Lung microvascular endothelial cell (primary cell): ENCODE measurements at places on chromosomes 7 and 10.
A peak's percentile ranks its signal among the peaks of the same experiment; 100 is the strongest.

DNA sequence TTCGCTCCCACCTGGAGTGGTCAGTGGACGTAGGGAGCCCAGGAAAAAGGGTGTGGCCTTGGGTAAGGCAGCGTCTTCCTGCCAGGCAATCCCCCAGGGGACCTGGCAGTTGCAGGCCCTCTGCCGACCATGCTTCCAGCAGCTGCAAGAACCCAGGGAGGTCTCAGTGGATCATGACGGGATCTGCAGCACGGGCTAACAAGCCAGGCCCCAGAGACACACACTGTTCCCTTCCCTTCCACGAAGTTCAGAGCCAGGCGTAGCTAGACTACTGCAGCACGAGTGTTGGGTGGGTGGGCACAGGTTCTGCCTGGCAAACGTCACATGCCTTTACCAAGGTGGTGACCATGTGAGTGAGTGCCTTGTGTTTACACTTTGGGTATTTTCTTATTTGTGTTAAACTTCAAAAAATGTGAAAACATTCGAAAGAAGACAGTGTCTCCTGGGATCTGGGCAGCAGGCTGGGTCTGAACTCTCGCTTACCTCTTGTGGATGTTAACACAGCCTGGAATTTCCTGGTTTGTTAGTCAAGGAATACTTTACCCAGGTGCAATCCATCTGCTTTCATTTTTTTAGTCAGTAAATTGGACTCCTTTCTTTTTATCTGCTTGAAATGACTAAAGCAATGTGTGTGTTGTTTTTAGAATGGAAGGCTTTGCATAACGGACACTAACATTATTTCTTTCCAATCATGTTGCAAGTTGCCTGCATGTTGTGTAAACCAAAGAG, 48.2 kb upstream of the VIPR2 start:
- DNase-seq, result no peak

- DNase-seq, result no peak
Observed at GRCh38 chr10:61705022-61705613, 42.4 kb downstream of the CABCOCO1 start.

GRCh38 chr7:121456785-121457359, 60.8 kb upstream of the FAM3C start:
- DNase-seq, result no peak

- DNase-seq, result no peak
Observed at GRCh38 chr10:117546581-117547015, 4.1 kb downstream of the EMX2 start.

DNA sequence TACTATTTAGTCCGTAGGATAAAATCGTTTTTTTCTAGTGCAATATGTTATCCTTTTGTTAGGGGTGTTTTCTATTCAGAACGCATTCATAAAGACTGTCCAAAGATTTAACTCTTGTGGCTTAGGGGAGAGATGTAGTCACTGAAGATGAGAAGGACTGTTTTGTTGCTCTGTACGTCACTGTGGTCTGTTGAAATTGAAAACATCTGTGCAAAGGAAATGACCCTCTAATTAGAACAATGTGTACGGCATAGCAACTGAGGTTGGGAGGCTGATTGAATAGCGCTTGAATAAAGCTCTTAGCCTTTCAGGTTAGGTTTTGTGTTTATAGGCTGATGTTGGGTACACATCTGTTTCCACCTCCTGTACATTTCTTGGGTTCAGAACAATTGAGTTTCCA, 453.4 kb upstream of the AKR1E2 start:
- peak; percentile 98 for DNase-seq
